Activated B cell treated with CpG ODN at 0.5 μM for 24 hours (primary cell): ENCODE measurements at places on chromosomes 11 and 22.

DNA sequence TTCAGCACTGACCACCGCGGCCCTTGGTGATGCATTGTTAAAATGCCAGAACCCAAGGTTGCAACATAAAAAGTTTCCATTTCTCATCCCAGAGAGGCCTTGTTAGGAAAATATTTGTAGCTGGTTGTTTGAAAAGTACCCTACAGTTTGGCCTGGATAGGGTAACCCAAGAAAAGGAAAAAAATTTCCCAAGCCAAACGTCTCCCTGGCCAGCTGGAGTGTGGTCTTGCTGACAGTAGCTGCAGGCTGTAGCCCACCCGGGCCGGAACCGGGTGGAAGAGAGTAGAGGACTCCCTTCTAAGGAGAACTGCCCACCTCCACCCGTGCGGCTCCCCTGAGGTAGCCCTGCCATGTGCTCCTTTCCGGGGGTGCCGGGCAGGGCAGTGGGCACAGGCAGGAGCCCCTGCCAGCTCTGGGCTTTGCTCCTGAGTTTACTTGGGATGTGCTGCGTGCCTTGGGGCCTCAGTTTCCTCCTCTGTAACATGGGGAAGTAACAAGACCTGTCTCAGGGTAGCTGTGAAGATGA lies 38.5 kb downstream of the IGHMBP2 start:
- H3K4me1 ChIP-seq = no peaks in the 10 kb centered on the region
- DNase-seq = no peak
- no peak overlapping the region for H3K4me3 ChIP-seq
- H3K36me3 ChIP-seq = peaks cover 29% of the 10 kb centered on the region
- H3K27ac ChIP-seq = no peak overlapping the region
- no peaks in the 10 kb centered on the region for H3K27me3 ChIP-seq

GRCh38 chr11:67406969-67407687 lies 3.2 kb downstream of the TBC1D10C start:
- H3K4me3 ChIP-seq = peak overlapping the region; percentile 60
- H3K4me1 ChIP-seq = peaks cover 92% of the 10 kb centered on the region
- H3K27me3 ChIP-seq = no peaks in the 10 kb centered on the region
- H3K27ac ChIP-seq = peak overlapping the region; percentile 88
- H3K36me3 ChIP-seq = peaks cover 36% of the 10 kb centered on the region

DNA sequence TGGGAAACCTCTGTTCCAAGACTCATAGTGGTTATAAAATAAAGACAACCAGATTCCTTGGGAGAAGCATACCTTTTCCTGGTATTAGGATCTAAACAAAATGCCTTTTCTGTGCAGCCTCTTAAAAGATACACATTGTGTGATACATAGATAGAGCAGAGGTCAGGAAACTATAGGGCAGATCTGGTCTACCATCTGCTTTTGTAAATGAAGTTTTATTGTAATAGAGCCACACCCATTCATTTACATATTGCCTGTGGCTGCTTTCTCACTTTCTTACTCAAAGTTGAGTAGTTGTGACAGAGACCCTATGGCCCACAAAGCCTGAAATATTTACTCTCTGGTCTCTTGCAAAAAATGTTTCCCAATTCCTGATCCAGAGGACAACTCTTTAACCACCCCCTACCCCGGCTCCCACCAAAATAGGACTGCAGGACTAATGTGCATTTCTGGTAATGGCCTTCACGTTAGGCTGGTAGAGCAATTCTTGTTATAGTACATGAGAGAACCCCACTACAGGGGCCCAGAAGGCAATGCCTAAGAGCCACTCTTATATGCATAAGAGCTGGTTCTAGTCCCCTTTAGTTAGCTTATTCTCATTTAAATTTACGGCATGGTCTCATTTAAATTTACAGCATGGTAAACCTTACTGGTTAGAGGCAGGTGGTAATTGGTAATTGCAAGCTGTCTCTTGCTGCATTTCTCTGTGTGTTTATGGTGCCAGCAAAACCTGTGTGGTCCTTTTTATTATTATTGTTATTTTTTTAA lies 76.8 kb upstream of the YWHAH start:
- H3K27me3 ChIP-seq = no peaks in the 10 kb centered on the region
- peaks cover 18% of the 10 kb centered on the region for H3K4me1 ChIP-seq
- H3K4me3 ChIP-seq = no peak overlapping the region
- peaks cover 71% of the 10 kb centered on the region for H3K36me3 ChIP-seq
- DNase-seq = no peak

DNA sequence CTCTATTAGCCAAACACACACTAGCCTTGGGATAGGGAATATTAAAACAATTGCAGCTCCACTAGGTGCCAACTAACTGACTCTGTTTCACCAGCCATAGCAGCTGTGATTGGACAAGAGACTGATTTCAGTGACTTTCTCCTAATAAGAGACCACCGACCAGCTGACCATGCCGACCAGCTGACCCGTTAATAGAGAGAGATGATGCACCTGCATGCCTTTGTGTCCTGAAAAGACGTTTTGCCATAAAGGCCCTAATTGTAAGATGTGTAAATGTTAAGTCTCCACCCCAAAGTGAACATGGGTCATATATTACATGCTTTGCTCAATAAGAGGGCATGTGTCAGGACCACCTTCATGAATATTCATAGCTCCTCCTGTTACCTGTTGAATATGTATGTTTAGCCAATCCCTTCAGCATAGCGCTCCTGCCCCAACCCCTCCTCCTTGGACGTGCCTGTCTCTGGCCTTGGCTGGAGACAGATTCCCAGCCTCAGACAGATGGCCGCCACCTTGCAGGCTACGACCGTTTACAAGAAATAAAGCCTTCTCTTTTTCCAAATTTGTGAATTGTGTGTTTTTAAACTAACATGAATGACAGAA lies 1.3 kb upstream of the NADSYN1 start:
- no peaks in the 10 kb centered on the region for H3K27me3 ChIP-seq
- peak overlapping the region; percentile 89 for H3K4me3 ChIP-seq
- peaks cover 32% of the 10 kb centered on the region for H3K36me3 ChIP-seq
- peaks cover 61% of the 10 kb centered on the region for H3K4me1 ChIP-seq

- peaks cover 28% of the 10 kb centered on the region for H3K27me3 ChIP-seq
- no peak overlapping the region for H3K27ac ChIP-seq
- H3K4me3 ChIP-seq = no peak overlapping the region
- no peaks in the 10 kb centered on the region for H3K4me1 ChIP-seq
- H3K36me3 ChIP-seq = no peaks in the 10 kb centered on the region
- no peak for DNase-seq
Measured at GRCh38 chr22:44357966-44358465, 45.3 kb upstream of the SHISAL1 start.

GRCh38 chr11:67356864-67357561 lies 3.7 kb upstream of the POLD4 start:
- H3K36me3 ChIP-seq = peaks cover 12% of the 10 kb centered on the region
- peak overlapping the region; percentile 90 for H3K27ac ChIP-seq
- peak overlapping the region; percentile 72 for H3K4me3 ChIP-seq
- DNase-seq = peak; percentile 41
- H3K27me3 ChIP-seq = no peaks in the 10 kb centered on the region
- H3K4me1 ChIP-seq = peaks cover 70% of the 10 kb centered on the region

GRCh38 chr11:100905684-100906083 lies 218.6 kb downstream of the ARHGAP42 start:
- H3K27ac ChIP-seq = no peak overlapping the region
- H3K36me3 ChIP-seq = no peaks in the 10 kb centered on the region
- H3K4me3 ChIP-seq = no peak overlapping the region
- peaks cover 15% of the 10 kb centered on the region for H3K4me1 ChIP-seq

DNA sequence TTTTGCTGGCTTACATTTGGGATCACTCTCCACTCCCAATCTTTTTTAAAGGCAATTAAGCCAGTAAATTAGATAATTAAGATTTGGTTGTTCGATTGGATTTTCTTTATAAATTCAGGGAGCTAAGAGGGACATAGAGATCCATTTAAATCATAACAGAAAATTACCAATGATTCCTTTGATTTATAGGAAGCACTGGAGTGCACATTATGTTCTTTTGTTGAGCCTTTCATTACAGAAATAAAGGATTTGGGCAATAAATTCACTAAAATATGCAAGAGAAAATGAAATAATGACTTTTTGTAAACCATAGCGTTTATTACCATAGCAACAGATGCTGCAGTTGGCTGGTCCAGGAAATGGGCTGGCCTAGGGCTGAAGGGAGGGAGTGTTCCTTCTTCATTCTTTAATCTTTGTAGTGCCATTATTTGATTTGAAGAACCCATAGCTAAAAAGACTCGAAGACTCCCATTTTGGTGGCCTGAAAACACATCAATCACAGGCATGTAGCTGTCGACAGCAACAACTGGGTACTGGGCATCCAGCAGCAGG lies 73.0 kb downstream of the C2CD3 start:
- H3K27me3 ChIP-seq = no peaks in the 10 kb centered on the region
- H3K27ac ChIP-seq = no peak overlapping the region
- DNase-seq = no peak

DNA sequence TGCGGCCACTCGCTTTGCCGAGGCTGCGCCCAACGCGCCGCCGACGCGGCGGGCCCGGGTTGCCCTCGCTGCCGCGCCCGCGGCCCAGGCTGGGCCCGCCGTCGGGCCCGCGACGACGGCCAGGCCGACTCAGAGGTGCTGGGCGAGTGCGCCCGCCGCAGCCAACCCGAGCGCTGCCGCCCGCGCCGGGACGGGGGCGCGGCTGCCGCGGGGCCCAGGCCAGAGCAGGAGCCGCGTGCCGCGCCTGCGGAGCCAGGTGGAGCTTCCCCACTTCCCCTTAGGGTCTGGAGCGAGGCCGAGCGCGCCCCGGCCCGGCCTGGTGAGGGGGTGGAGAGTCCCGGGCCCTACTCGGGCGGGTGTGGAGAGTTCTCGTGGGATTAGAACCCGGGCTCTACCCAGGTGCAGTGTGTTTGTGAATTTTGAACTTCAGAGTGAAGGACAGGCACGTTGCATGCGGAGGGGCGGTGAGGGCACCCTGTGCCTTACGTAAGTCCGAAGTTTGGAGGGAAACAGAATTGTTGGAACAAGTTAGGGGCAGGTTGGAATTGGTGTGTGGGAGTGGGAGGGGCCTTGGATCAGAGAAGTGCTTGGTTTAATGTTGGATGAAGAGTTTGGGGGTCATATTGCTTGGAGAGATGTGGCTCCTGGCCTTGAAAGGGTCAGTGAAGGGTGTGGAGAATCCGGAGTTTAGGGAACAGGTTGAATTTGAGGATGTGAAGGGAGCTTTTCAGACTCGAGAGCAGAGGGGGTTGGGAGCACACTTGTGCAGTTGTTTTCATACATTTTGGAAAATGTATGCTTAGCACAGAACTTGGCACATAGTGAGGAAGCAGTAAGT lies 697 bp downstream of the RNF169 start:
- H3K27ac ChIP-seq = peak overlapping the region; percentile 84
- H3K36me3 ChIP-seq = no peaks in the 10 kb centered on the region
- peak overlapping the region; percentile 90 for H3K4me3 ChIP-seq

GRCh38 chr11:27423125-27423524 lies 49.5 kb downstream of the LGR4 start:
- H3K4me3 ChIP-seq = no peak overlapping the region
- H3K36me3 ChIP-seq = no peaks in the 10 kb centered on the region
- DNase-seq = no peak
- no peaks in the 10 kb centered on the region for H3K27me3 ChIP-seq
- no peaks in the 10 kb centered on the region for H3K4me1 ChIP-seq

DNA sequence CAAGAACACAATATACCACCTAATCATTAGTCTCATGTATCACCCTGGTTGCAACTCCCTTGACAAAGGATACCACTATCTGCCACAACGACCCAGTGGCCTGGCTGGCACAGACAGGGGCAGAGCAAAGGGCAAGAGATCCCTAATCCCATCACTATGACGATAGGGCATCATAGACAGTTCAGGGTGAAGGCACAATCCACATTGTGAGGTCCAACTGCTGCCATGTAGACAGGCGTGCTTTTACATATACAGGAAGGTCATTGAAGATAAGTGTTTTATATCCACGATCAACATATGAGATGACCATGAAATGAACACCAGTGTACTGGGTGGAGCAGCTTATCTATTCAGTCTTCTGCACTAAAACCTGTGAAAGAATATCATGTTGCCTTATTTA lies 94.6 kb downstream of the IGLL1 start:
- no peak overlapping the region for H3K4me3 ChIP-seq
- H3K27ac ChIP-seq = no peak overlapping the region
- no peak for DNase-seq
- peaks cover 10% of the 10 kb centered on the region for H3K27me3 ChIP-seq

- no peak for DNase-seq
- no peak overlapping the region for H3K27ac ChIP-seq
Measured at GRCh38 chr11:1933416-1934334, 13.5 kb upstream of the MRPL23 start.

- H3K36me3 ChIP-seq = no peaks in the 10 kb centered on the region
- no peak overlapping the region for H3K4me3 ChIP-seq
- H3K27me3 ChIP-seq = no peaks in the 10 kb centered on the region
- no peaks in the 10 kb centered on the region for H3K4me1 ChIP-seq
- DNase-seq = no peak
Measured at GRCh38 chr22:21745948-21746347, 10.4 kb upstream of the YPEL1 start.

DNA sequence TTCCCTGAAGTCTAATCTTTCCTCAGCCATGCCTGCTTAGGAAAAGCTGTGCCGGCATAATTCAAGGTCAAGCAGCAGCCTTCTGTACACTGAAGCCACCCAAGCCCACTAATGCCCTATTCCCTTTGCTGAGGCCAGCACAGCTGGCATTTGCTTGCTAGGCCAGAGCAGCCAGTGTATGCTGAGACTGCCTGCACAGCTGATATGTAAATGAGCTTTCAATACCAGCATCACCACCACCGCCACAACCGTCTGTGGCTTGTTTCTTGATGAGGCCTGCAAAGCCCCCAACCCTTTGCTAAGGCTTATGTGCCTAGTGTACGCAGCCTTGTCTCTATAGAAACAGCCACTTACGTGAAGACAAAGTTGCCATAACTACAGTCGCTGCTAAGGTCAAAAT lies 56.3 kb upstream of the TNRC6B start:
- no peak for DNase-seq
- H3K27me3 ChIP-seq = no peaks in the 10 kb centered on the region
- H3K4me3 ChIP-seq = no peak overlapping the region
- no peak overlapping the region for H3K27ac ChIP-seq
- peaks cover 19% of the 10 kb centered on the region for H3K4me1 ChIP-seq

GRCh38 chr11:65135633-65136145 lies 1.4 kb upstream of the SYVN1 start:
- peak overlapping the region; percentile 99 for H3K4me3 ChIP-seq
- H3K27ac ChIP-seq = peak overlapping the region; percentile 99
- no peak for DNase-seq

DNA sequence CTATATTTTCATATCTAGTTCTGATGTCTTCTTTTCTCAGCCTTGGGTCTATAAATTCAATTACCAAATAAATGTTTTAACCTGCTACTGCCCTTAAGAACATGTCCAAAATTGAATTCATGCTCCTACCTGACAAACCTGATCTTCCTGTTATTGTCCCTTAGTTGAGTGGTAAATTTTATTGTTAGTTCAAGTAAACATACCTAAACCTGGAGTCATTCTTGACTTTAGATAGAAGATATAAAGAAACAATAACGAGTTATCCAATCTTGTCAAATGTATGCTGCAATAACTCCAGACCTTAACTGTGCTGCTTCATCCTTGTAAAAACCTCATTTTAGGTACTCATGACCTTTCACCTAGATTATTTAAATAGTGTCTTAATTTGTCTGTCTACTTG lies 34.6 kb upstream of the SC5D start:
- H3K27me3 ChIP-seq = peaks cover 7% of the 10 kb centered on the region
- H3K4me1 ChIP-seq = no peaks in the 10 kb centered on the region
- DNase-seq = no peak

GRCh38 chr11:88744140-88744539 lies 321.6 kb downstream of the GRM5 start:
- DNase-seq = no peak
- no peak overlapping the region for H3K27ac ChIP-seq
- no peaks in the 10 kb centered on the region for H3K4me1 ChIP-seq
- H3K27me3 ChIP-seq = no peaks in the 10 kb centered on the region
- no peaks in the 10 kb centered on the region for H3K36me3 ChIP-seq
- no peak overlapping the region for H3K4me3 ChIP-seq

- no peak overlapping the region for H3K4me3 ChIP-seq
- no peak for DNase-seq
- H3K27me3 ChIP-seq = no peaks in the 10 kb centered on the region
- no peak overlapping the region for H3K27ac ChIP-seq
Measured at GRCh38 chr11:72338741-72339140, 94.8 kb upstream of the PHOX2A start.
